ENCODE measurements at places on chromosomes 2 and 18.

GRCh38 chr2:145592361-145592760 lies 1072.4 kb upstream of the ZEB2 start:
- DNase-seq = no peak
- H3K27ac ChIP-seq = no peak overlapping the region
- H3K4me1 ChIP-seq = peaks cover 24% of the 10 kb centered on the region
- H3K4me3 ChIP-seq = no peak overlapping the region
- no peaks in the 10 kb centered on the region for H3K27me3 ChIP-seq
- H3K36me3 ChIP-seq = no peaks in the 10 kb centered on the region

DNA sequence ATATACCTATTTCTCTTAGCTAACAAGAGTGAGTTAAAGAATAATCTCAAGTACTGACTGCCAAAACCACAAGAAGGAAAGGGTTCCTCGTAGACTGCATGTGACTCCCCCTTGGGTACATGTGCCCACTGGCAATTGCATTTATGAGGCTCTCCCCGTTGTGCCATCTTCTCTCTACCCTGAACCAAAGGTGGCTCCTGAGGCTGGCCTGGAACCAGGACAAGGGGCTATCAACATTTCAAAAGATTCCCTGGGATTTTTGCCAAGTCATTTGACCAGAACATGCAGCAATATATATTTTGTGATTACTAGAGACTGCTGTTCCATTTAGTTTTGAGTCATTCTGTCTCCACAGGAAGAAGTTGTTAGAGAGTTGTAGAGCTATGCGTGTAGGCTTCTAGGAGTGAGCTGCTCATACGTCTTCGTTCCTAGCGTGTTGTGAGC lies 45.8 kb downstream of the LAMA3 start:
- no peak overlapping the region for H3K4me3 ChIP-seq
- no peaks in the 10 kb centered on the region for H3K36me3 ChIP-seq
- peaks cover 15% of the 10 kb centered on the region for H3K27me3 ChIP-seq
- no peak overlapping the region for H3K27ac ChIP-seq
- DNase-seq = no peak

- H3K4me1 ChIP-seq = no peaks in the 10 kb centered on the region
- no peak overlapping the region for H3K27ac ChIP-seq
- no peak overlapping the region for H3K4me3 ChIP-seq
- no peak for DNase-seq
- no peaks in the 10 kb centered on the region for H3K27me3 ChIP-seq
- peaks cover 79% of the 10 kb centered on the region for H3K36me3 ChIP-seq
Observed at GRCh38 chr2:190997526-190998113, 16.4 kb downstream of the STAT1 start.

DNA sequence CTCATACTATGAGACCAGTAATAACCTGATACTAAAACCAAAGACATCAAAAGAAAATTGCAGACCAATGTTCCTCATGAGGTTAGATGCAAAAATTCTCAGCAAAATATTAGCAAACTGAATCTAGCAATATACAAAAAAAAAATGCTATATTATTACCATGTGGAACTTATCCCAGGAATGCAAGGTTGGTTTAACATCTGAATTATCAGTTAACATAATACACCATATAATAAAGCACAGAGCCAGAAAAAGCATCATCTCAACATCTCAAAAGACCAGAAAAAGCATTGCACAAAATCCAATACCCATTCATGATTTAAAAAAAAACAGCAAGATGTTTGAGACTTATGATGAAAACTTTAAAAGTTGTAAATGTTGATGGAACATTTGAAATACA lies 8.3 kb upstream of the ZCCHC2 start:
- H3K27me3 ChIP-seq = peaks cover 1% of the 10 kb centered on the region
- H3K36me3 ChIP-seq = peaks cover 24% of the 10 kb centered on the region
- H3K27ac ChIP-seq = no peak overlapping the region
- no peak for DNase-seq
- H3K4me1 ChIP-seq = peaks cover 10% of the 10 kb centered on the region

GRCh38 chr2:33411765-33412164 lies 64.7 kb upstream of the RASGRP3 start:
- H3K36me3 ChIP-seq = peaks cover 4% of the 10 kb centered on the region
- no peak overlapping the region for H3K4me3 ChIP-seq
- no peak for DNase-seq
- no peaks in the 10 kb centered on the region for H3K27me3 ChIP-seq
- H3K4me1 ChIP-seq = no peaks in the 10 kb centered on the region

All from mesothelial cell of epicardium (in vitro differentiated cells).